ENCODE measurements at places on chromosomes 11 and 22.

DNA sequence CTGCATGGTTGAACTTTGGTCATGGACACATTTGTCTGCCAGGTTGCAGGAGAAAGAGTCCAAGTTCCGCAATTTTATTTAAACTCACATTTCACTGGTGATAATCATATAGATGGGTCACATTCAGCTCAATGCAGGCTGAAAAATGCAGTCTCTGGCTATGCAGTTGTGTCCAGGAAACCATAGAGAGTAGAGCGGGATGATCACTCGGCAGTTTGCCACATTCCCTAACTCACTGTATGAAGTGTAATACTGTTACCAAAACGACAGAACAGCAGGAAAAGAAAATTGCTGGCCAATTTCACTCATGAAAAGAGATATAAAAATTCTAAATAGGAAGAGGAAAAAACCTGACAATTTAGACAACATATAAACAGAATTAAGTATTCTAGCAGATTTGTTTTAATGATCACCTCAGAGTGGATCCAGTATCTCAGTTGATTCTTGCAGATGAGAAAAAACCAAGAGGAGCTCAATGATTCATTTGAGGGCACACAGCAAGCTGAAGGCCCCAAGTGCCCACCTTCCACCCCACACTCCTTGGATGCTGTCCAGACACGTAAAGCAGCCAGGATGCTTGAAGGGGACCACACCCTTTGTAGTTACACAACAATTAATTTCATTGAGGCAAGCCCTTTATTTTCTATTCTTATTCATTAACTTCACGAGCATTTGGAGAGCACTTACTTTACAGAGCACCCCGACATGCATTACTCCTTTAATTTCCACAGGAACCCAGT is 422.3 kb downstream of the SOX6 start:
- H3K27ac ChIP-seq: no peak overlapping the region
- no peaks in the 10 kb centered on the region for H3K36me3 ChIP-seq
- no peaks in the 10 kb centered on the region for H3K4me1 ChIP-seq
- no peak overlapping the region for H3K4me3 ChIP-seq

GRCh38 chr22:37018815-37019308 is 385 bp downstream of the TST start:
- H3K27ac ChIP-seq: peak overlapping the region; percentile 70

DNA sequence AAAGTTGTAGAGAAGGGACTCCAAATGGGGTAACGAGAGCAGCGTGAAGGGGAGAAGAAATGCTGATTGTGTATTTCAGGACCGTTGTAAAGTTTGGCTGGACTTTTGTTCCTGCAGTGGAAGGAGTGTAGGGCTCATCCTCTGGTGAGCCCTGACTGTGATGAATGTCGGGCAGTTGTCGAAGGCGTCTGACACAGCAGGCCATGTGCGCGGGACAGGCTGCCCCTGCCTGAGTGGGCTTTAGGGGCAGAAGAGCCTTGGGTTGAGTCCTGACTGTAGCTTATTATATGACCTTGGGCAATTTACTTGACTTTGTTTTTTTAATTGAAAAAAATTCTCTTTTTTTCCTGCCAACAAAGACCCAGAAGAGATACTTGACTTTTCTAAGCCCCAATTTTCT is 3.1 kb downstream of the TRMU start:
- peaks cover 1% of the 10 kb centered on the region for H3K27me3 ChIP-seq
- peak overlapping the region; percentile 21 for H3K4me3 ChIP-seq
- DNase-seq: no peak

- H3K27me3 ChIP-seq: peaks cover under 1% of the 10 kb centered on the region
- no peak overlapping the region for H3K27ac ChIP-seq
- H3K4me1 ChIP-seq: peaks cover 12% of the 10 kb centered on the region
- no peak overlapping the region for H3K4me3 ChIP-seq
- no peak for DNase-seq
Observed at GRCh38 chr11:120715239-120715638, 203.7 kb downstream of the GRIK4 start.

DNA sequence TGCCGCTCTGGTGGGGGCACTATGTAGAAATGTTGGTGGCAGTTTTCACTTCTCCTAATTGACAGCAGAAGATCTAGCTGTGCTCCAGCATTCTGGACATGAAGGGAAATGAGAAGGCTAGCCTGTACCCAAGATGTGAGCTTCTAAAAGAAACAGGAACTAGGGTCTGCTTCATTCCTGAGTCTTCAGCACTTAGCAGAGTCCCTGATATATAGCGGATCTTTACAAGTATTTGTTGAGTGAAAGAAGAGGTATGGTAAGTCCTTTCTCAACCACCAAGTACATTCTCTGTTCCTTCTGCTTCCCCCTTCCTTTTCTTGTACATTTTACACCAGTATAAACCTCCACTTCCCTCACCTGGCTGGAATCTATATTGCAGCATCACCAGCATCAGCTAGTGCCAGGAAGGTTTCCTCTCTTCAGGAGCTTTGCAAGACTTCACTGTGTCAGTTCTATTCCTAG is 408.3 kb upstream of the CADM1 start:
- no peaks in the 10 kb centered on the region for H3K36me3 ChIP-seq
- no peaks in the 10 kb centered on the region for H3K4me1 ChIP-seq
- no peak overlapping the region for H3K27ac ChIP-seq
- peak; percentile 25 for DNase-seq
- H3K4me3 ChIP-seq: no peak overlapping the region

DNA sequence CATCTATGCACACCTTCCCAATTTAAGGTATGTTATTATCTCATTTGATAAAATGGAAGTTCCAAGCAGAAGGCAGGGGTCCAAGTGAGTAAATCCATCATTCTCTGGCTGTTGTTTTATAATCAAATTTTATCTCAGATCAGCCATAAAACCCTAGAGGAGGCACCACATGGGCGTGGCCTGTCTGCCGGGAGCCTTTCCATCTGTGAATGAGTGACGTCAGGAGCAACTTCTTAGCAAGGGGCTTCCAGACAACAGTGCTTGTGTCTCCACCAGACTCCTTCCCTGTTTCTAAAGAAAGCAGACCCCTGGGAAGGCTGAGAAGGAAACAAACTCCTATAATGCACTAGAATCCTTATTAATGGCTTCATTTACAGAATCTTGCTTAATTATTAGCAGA is 13.5 kb downstream of the SEZ6L start:
- no peaks in the 10 kb centered on the region for H3K4me1 ChIP-seq
- H3K27ac ChIP-seq: no peak overlapping the region
- H3K27me3 ChIP-seq: peaks cover 1% of the 10 kb centered on the region
- H3K36me3 ChIP-seq: no peaks in the 10 kb centered on the region
- DNase-seq: no peak
- H3K4me3 ChIP-seq: no peak overlapping the region

DNA sequence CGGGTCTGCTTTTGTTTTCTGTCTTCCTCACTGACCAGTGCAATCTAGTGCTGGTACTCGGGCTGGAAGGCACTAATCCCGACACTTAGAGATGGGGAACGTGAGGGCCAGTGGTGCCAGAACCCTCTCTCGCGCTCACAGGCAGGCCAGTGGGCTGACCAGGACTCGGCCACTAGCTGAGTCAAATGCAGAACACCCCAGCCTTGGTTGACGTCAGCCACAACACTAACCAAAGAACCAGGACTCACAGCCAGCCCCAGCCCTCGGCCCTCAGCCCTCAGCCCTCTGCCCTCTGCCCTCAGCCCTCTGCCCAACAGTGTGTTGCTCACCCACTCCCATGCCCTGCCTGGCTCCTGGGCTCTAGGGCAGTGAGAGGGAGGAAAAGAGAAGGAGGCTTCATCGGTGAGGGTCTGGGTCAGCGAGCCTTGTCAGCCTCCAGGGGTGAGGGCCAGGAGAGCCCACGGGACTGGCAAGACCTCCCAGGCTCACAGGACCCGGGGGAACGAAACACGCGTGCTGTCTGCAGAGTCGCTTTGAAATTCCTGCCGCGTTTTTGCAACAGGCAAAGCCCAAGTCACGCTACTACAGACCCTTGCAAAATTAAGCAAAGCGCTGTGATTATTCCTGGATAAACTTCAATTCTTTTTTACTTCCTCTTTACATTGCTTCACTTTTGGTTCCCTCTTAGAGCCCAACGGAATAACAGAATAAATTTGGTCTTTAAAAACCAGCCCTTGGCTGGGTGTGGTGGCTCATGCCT is 27.5 kb downstream of the KIAA0930 start:
- no peak overlapping the region for H3K27ac ChIP-seq
- H3K36me3 ChIP-seq: no peaks in the 10 kb centered on the region
- H3K27me3 ChIP-seq: peaks cover 2% of the 10 kb centered on the region
- H3K4me3 ChIP-seq: no peak overlapping the region

GRCh38 chr22:46172522-46173110 is 22.3 kb downstream of the PPARA start:
- H3K27me3 ChIP-seq: peaks cover 5% of the 10 kb centered on the region
- no peak for DNase-seq
- H3K36me3 ChIP-seq: peaks cover 14% of the 10 kb centered on the region
- no peak overlapping the region for H3K4me3 ChIP-seq

Measured in endothelial cell (in vitro differentiated cells).